ENCODE measurements at places on chromosomes 1 and 21. TPM values are rescaled to one million over a fixed set of nuclear protein-coding genes. Genes with fewer than 3 reads are reported as not detected.

Gene SLAMF9
- total RNA-seq: 0.38 TPM

Gene RCSD1
- 15.2 TPM for total RNA-seq

Gene TACSTD2
- 5.6 TPM for total RNA-seq

Gene OPTC
- total RNA-seq: not detected

Gene KCNK2
- 15.7 TPM for total RNA-seq

Gene TCEA3
- total RNA-seq: 23.0 TPM

Gene BARHL2
- total RNA-seq: not detected
